Thyroid gland (tissue), 4 donors: ENCODE measurements at places on chromosomes 1 and 21. TPM values are rescaled to one million over a fixed set of nuclear protein-coding genes. Genes with fewer than 3 reads are reported as not detected.

The NT5C1A gene
- 0.73 TPM for total RNA-seq

The AMY2A gene
- total RNA-seq: not detected

The RASSF5 gene
- 14.0 TPM for total RNA-seq

The AADACL4 gene
- not detected for total RNA-seq

DNA sequence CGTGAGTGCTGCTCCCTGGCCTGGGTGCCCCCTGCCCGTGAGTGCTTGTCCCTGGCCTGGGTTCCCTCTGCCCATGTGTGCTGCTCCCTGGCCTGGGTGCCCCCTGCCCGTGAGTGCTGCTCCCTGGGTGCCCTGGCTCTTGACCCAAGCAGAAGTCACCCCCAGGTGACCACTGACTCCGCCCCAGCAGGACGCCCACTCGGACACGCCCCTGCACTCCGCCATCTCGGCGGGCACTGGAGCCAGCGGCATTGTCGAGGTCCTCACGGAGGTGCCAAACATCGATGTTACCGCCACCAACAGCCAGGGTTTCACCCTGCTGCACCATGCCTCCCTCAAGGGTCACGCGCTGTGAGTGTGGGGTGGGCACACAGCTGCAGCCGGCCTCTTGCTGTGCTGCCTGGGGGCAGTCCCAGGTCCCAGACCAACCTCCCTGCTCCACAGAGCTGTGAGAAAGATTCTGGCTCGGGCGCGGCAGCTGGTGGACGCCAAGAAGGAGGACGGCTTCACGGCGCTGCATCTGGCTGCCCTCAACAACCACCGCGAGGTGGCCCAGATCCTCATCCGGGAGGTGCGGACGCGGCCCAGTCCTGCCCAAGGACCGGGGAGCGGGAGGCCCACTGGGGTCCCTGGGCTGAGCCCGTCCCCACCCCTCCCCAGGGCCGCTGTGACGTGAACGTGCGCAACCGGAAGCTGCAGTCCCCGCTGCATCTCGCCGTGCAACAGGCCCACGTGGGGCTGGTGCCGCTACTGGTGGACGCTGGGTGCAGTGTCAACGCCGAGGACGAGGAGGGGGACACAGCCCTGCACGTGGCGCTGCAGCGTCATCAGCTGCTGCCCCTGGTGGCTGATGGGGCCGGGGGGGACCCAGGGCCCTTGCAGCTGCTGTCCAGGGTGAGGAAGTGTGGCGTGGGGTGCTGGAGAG, 3.9 kb upstream of the MMP23B start:
- H3K4me1 ChIP-seq: no peaks in the 10 kb centered on the region
- peaks cover 10% of the 10 kb centered on the region for H3K36me3 ChIP-seq
- no peak for DNase-seq
- no peak overlapping the region for H3K4me3 ChIP-seq
- H3K27ac ChIP-seq: no peak overlapping the region

DNA sequence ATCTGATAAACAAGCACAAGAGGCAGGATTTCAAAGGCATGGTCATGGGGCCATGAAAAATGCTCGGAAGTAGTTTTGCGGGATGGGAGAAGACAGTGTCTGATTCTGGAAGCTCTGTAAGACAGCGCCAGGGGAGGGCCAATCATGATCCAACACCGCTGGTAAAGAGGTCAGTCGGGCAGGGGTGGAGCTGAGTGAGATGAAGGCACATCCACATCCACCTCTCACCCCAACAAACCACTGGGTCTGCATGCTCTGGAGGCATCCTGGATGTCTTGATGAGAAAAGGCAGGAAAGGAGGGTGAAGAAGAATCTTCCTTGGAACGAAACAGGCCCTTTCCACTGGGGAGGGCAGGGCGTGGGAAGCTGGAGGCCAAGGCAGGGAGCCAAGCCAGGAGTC, 288.3 kb downstream of the PCP4 start:
- no peak overlapping the region for H3K27ac ChIP-seq
- DNase-seq: no peak
- H3K4me3 ChIP-seq: no peak overlapping the region
- no peaks in the 10 kb centered on the region for H3K27me3 ChIP-seq
- H3K36me3 ChIP-seq: no peaks in the 10 kb centered on the region

GRCh38 chr1:61277121-61277690, 194.8 kb downstream of the NFIA start:
- peaks cover 41% of the 10 kb centered on the region for H3K4me1 ChIP-seq
- no peak for DNase-seq
- H3K36me3 ChIP-seq: no peaks in the 10 kb centered on the region
- H3K4me3 ChIP-seq: no peak overlapping the region

- no peaks in the 10 kb centered on the region for H3K4me1 ChIP-seq
- H3K36me3 ChIP-seq: no peaks in the 10 kb centered on the region
- no peak overlapping the region for H3K27ac ChIP-seq
- H3K4me3 ChIP-seq: no peak overlapping the region
- no peaks in the 10 kb centered on the region for H3K27me3 ChIP-seq
- DNase-seq: no peak
Measured at GRCh38 chr1:236119943-236120484, 22.3 kb upstream of the GPR137B start.

DNA sequence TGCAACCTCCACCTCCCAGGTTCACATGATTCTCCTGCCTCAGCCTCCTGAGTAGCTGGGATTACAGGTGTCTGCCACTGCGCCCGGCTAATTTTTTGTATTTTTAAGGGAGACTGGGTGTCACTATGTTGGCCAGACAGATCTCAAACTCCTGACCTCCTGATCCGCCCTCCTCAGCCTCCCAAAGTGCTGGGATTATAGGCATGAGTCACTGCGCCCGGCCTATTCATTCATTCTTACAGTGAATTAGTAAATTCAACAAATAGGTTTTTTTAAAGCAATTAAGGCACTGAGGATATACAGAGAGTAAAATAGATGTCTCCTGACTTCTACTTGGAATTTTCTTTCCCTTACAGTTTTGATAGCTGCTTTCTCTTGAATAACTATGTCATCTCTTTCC, 43.5 kb downstream of the CDC42 start:
- no peak overlapping the region for H3K27ac ChIP-seq
- peaks cover 13% of the 10 kb centered on the region for H3K4me1 ChIP-seq
- no peak overlapping the region for H3K4me3 ChIP-seq
- H3K36me3 ChIP-seq: no peaks in the 10 kb centered on the region
- DNase-seq: no peak

GRCh38 chr1:10031461-10031860, 1.3 kb upstream of the UBE4B start:
- no peaks in the 10 kb centered on the region for H3K36me3 ChIP-seq
- H3K27ac ChIP-seq: no peak overlapping the region
- H3K4me1 ChIP-seq: peaks cover 17% of the 10 kb centered on the region
- DNase-seq: no peak
- H3K27me3 ChIP-seq: no peaks in the 10 kb centered on the region
